Foreskin keratinocyte (primary cell): ENCODE measurements at places on chromosomes 6 and 20. TPM values are rescaled to one million over a fixed set of nuclear protein-coding genes. Genes with fewer than 3 reads are reported as not detected.

GRCh38 chr20:3193806-3194616 is 10.5 kb downstream of the DDRGK1 start:
- DNase-seq = no peak

- DNase-seq = no peak
Observed at GRCh38 chr6:44407951-44408670, 20.6 kb downstream of the CDC5L start.

DNA sequence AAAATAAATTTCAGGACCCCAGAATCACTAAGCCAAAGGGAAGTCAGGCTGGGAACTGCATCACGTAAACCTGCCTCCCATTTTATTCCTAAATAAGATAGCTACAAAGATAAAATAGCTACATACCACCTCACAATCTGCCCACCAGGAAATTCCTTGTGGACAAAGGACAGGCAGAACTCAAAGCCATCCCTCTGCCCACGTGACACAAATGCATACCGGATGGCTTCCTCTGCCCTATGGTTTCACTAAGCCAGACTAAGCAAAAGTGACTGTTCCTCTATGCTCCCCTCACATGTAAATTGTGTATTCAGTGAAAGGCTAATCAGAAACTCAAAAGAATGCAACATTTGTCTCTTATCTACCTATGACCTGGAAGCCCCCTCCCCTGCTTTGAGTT is 15.0 kb downstream of the MBOAT1 start:
- DNase-seq = no peak

GRCh38 chr20:41030531-41031242 is 2.1 kb downstream of the TOP1 start:
- DNase-seq = no peak

Gene MMP24OS
- 31.6 and 48.2 TPM in 2 replicates for total RNA-seq

Gene TPD52L2
- total RNA-seq = 137 and 144 TPM in 2 replicates
